H9 (cell line): ENCODE measurements at places on chromosomes 1 and 21. TPM values are rescaled to one million over a fixed set of nuclear protein-coding genes. Genes with fewer than 3 reads are reported as not detected.

Gene FAM72B
- total RNA-seq, result 8.5 and 9.2 TPM in 2 replicates

Gene DDX20
- 38.0 and 38.3 TPM in 2 replicates for total RNA-seq

Gene CFAP126
- not detected in 2 replicates for total RNA-seq

Gene CD53
- 0.15 and 0.31 TPM in 2 replicates for total RNA-seq

Gene GOLT1A
- total RNA-seq, result 4.2 and 6.3 TPM in 2 replicates

Gene MYCL
- total RNA-seq, result 17.6 and 18.4 TPM in 2 replicates

Gene EVI5
- 9.7 and 10.5 TPM in 2 replicates for total RNA-seq

Gene SERPINC1
- not detected in 2 replicates for total RNA-seq

Gene PALMD
- total RNA-seq, result not detected in 2 replicates

Gene SMPDL3B
- total RNA-seq, result 49.5 and 51.3 TPM in 2 replicates

Gene PLPPR5
- 0.79 and 1.4 TPM in 2 replicates for total RNA-seq

Gene RIPK4
- total RNA-seq, result 2.9 and 3.6 TPM in 2 replicates

Gene IGFN1
- not detected in 2 replicates for total RNA-seq

Gene SLAMF7
- total RNA-seq, result not detected in 2 replicates

Gene KRTAP19-1
- total RNA-seq, result not detected in 2 replicates

Gene RGS1
- total RNA-seq, result not detected in 2 replicates

Gene LHX8
- total RNA-seq, result not detected in 2 replicates
